NCI-H2171 treated with DMSO at 0.1 percent for 48 hours (cell line): ENCODE measurements at places on chromosomes 5 and 9.
A peak's percentile ranks its signal among the peaks of the same experiment; 100 is the strongest.

DNA sequence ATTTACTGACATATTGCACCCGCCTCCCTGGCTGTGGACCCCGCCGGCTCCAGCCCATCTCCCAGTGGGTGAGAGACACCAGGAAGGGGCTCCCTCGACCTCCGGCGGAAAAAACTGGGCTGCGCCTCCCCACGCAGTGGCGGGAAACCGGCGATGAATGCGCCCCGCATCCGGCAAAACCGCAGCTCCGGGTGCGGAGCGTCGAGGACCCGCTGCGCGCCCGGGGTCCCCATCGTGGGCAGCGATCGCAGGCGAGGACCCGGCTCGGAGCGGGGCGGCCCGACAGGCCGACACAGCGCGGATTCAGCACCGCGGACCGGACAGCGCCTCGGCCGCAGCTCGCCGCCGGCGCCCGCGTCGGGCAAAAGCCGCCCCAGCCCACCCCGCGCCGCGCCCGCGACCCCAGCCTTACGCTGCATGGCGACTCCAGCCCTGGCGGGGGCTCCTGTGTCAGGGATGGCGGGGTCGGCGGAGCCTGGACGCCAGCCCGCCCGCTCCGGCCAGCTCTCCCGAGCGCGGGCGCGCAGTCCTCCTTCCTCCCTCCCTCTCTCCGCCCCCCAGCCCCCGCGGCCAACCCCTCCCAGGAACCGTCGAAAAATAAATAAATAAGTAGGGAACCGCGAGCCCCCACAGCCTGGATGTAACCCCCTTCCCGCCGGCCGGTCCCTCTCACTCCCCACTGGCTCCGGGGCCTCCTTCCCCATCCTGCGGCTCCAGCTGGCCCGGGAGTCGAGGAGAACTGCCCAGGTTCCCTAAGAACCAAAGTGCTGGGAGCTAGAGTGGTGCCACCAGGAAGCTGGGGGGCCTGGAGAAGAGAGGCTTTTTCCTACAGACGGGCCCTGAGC lies 3.1 kb downstream of the LHX3 start:
- DNase-seq: no peak

DNA sequence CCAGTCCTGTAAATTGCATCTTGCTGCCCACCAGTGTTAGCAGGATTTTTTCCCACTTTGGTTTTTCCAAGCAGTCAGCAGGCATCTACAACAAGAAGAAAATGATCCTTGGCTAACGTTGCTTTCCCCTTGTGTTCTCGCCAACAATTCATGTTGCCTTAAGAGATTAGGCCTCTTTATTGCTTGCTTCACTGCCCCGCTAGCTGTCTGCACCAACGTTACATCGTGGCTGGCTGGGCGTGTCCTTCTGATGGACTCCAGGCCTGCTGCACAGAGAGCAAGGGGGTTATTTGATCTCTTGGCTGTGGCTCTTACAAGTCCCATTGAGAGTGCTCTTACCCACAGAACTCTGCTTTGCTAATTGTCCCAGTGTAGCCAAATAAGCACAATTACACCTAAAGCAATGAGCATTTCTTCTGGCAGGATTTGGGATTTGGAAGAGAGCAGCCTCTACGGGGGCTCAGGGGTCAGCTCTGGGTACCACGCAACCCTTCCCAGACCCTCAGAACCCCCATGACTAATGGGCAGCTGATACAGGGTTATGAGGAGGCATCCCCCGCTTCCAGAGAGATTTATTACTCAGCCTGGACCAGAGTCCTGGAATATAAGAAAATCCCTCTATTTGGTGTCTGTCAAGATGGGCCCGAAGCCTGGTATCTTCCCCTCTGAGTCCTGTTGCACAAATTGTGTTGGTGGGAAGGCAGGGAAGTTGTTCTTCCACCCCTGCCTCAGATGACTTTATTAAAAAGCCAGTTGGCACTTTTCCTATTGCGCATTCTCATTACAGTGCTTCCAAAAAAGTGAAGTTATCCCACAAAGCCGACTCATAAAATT lies 17.6 kb downstream of the DCANP1 start:
- no peak for DNase-seq

- no peak for DNase-seq
Observed at GRCh38 chr5:9499498-9499876, 46.4 kb downstream of the SEMA5A start.

DNA sequence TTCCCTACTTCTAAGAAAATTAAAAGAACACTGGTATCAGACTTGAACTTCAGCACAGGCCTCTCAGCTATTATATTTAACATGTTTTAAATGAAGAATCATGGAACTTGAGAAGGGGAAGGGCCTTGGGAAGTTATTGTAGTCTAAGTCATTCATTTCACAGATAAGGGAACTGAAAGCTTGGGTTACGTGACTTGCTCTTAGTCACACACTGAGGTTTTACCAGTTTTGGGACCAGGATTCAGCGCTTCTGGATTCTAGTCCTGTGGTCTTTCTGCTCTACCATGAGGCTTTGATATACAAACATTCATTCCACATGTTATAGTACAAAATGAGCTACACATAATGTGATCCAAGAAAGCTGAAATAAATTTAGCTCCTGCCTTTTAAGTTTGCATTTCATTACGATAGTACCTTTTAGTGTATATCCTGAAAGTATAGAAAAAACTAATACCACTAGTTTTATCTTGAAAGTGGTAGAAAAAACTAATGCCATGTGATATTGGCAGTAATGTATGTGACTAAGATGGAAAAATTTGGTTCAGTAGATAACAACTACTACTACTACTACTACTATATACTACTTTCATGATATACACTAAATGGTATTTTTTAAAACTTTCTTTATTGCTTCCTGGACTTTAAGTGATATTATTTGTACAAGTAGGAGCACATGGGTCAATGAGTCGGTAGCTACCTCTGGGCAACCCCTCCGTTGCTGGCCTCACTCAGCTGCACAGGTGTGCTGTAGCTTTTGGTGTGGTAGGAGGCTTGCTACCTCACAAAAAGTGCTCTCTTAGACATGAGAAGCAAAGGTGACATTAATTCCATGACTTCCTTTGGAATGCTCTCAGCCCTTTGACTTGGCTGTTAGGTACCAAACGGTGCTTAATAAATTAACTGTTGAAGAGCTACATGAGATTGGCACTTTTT lies 40.7 kb downstream of the F2RL2 start:
- DNase-seq: no peak

DNA sequence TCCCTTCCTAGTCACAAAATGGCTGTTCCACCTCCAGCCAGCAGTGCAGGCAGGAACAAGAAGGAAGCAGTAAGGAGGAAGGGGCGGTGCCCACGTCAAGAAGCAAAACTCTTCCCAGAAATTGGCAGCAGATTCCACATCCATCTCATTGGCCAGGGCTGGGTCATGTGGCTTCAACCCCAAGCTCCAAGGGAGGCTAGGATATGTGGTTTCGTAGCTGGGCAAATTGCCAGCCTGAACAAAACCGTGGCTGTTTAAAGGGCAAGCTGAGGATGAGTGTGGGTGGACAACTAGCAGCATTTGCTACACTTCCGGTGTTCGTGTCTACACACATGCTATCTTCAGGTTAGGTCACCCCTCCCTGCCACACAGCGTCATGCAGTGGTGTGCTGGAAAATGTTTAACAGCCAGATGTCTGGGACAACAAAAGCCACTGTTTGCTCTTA lies 92.1 kb upstream of the MAP1B start:
- peak; percentile 69 for DNase-seq

GRCh38 chr5:135147294-135148090 lies 113.5 kb upstream of the PITX1 start:
- DNase-seq: no peak

DNA sequence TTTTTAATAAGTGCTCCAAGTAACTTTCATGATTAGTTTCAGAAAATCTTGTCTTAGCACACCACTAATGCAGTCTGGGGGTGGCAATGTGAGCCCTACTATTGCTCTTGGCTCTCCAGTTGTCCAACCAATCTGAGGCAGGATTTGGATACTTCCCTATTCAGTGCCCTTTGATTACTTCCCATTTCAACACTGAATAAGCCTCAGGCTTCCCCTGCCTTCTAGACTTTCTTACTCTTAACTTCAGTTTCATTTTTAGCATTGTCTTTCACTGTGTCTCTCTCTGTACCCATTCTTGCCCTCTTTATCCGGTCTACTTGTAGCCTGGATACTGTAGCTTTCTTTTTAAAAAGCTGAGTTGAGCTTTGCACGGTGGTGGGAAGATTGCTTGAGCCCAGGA lies 186.1 kb downstream of the C9orf152 start:
- DNase-seq: no peak

DNA sequence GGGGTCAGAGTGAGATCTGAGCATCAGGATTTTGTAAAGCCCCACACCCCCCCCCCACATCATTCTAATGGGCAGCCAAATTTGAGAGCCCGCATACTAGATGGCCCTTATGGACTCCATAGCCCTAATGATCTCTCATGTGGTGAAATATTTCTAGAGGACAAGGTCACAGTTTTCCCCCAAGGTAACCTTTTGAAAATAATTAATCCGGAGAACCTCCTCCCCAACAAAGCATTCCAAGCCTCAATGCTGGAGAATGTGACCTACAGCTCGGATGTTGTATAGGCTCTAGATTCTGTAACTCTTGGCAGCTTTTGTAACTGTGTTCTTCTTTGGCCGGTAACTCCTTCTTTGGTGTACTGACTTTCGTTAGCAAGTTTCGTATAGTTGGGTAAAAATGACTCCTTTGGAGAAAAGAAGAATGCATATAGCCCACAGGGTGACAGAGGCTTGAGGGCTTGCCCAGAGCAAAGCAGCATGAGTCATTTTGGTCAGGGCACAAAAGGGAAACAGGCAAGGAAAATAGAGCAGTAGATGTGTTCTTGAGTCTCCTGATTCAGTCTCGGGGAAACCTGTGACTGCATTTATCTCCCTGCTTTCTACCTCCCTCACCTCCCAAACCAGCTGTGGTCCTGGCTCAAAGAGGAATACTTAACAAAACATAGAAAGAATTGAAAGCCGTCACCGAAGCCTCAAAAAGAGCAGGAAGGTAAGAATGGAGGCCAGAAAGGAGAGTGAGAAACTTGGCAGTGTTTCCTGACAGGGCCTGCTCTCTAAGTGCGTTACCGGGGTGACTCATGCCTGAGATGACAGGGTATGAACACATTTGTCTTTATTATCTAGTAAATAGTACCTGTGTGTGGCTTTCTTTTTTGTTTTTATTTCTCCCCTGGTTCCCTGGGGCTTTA lies 6.6 kb upstream of the XPA start:
- DNase-seq: no peak

GRCh38 chr5:112109331-112110007 lies 309.6 kb downstream of the EPB41L4A start:
- DNase-seq: no peak

DNA sequence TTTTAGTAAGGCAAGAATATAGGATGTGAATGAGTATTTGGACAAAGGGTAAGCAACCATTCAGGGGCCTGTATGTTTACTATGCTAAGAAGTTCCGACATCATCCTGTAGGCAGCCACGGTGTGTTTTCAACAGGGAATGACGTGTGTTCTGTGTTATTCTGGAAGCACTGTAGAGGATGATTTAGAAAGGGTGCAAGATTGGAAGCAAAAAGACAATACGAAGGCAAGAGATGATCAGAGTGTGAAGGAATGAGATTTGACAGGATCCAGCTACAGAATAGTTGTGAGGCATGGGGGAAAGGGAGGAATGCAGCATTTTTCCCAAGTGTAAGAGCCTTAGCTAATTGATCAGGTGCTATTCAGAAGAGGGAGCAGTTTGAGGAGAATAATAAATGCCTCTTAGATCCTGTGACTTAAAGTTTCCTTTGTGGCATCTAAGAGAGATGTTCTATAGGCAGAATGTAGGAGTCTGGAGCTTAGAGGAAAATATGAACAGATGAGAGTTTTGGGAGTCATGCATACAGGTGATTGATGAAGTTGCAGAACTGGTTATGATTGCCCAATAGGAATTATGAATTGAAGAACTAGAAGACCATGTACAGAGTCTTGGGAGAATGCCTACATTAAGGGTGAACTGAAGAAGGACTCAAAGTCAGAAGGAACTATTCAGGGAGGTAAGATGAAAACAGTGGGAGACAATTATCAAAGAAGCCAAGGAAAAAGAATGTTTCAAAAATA lies 2.5 kb downstream of the SMC5 start:
- no peak for DNase-seq

- peak; percentile 61 for DNase-seq
Observed at GRCh38 chr9:108933231-108933717, 650 bp downstream of the ELP1 start.

DNA sequence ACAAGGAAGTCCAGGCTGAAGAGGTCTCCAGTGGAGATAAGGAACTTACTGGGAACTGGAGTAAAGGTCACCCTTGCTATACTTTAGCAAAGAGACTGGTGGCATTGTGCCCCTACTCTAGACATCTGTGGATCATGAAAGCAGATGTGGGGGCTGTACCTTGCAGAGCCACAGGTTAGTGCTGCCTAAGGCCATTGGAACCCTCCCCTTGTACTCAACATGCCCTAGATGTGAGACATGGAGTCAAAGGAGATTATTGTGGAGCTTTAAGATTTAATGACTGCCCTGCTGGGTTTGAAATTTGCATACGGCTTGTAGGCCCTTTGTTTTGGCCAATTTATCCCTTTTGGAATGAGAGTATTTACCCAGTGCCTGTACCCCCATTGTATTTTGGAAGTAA lies 397.3 kb upstream of the GRIN3A start:
- DNase-seq: no peak

DNA sequence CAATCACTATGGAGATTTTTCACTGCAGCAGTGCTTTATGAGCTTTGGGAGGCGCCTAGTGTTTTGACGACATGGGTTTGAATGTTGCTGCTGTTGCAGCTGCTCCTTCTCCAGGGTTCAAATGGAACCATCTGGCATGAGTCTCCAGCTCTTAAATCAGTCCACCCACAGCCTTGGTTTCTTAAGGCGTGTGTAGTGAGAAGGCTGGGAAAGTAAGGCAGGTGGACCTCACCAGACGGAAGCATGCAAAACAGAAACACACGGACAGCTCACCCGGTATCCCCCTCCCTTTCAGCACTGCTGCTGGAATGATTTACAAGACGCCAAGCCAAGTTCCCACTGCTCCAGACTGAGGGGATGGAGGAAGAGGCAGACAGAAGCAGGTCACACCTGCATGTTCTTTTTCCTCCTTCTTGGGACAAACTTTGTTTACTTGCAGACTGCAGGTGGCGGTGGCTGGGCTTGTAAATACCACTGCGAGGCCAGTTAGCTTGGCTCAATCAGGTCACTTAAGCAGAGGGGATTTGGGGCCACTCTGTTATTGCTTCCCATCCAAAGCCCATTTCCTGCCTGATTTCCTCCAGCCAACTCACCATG lies 47.4 kb downstream of the ADAM19 start:
- DNase-seq: peak; percentile 16

DNA sequence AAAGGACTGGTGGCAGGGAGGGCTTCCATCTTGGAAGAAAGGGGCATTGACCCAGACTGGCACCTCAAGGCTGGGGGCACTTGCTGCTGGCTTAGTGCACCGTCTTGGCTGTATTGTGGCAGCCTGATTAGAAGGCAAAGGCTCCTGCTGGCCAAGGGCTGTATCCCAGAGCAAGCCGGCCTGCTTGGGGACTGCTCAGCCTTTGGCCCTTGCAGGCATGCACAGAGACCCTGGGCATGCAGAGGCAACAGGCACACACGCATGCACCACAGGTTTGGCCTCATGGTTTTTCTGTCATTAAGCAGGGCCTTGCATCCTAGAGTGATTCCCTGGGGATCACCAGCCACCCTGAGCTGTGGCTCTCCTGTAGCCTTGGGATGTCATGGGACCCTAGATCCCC lies 29.0 kb downstream of the PITX1 start:
- no peak for DNase-seq
